ENCODE measurements at places on chromosomes 3 and 15.

DNA sequence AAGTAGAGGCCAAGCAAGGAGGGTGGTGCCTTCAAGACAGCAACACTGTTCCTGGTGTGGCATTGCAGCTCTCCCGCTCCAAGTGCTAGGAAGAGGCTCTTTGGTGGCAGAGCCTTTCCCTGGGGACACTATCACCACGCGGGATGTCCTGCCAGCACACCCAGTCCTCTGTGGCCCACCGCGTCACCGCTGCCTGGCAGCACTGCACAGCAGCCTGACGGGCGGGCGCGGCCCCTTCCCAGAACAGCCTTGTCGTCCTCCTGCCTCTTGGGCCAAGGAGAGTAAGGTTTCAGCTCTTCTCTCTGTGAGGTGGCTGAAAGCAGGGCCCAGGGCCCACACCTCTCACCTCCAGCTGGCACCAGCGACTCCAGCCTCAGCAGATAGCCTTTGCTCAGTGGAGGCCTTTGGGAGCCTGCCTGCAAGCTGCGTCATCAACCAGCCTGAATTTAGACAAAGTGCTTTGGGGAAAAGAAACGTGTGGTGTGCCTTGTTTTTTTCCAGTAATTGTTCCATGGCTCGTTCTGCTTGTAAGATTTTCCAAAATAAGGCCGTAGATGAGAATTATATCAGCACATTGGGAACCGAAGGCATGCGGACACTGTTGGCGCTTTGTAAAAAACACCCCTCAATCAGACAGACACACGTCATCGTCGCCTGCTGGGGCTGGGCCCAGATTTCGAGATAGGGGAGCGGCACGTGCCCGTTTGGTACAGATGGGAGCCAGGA, 65.0 kb downstream of the AAGAB start:
- no peak for DNase-seq

- peak; percentile 99 for DNase-seq
These were observed at the start of gene MAP3K13 for GRCh38 chr3:185362850-185363661. TSS of gene MAP3K13 (plus strand) at chr3:185363136. CDS start at chr3:185428582, 65,446 bp downstream.

DNA sequence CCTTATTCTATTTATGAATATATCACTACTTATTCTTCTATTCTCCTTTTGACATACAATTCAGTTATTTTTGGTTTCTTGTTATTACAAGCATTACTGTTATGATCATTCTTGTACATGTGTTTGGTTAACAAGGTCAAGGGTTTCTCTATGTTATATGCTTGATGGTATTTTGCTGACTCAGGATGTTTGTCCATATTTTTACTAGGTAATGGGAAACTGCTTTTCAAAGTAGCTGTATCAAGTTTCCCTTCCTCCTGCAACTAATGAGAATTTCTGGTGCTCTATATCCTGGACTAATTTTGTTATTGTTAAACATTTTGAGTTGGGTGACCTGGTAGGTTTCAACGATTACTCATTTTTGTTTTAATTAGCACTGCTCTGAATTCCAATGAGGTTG, 841.0 kb downstream of the OTOL1 start:
- no peak for DNase-seq

GRCh38 chr3:10911350-10912002, 81.1 kb upstream of the SLC6A1 start:
- DNase-seq, result no peak

- no peak for DNase-seq
These were observed 15.9 kb upstream of the SLC4A7 start for GRCh38 chr3:27500035-27500434.

- DNase-seq, result no peak
These were observed 5.8 kb downstream of the MCM2 start for GRCh38 chr3:127604035-127604434.

GRCh38 chr3:117518364-117518763, 808.8 kb downstream of the TUSC7 start:
- no peak for DNase-seq

- no peak for DNase-seq
These were observed 878 bp upstream of the RAD51 start for GRCh38 chr15:40693904-40694687.

DNA sequence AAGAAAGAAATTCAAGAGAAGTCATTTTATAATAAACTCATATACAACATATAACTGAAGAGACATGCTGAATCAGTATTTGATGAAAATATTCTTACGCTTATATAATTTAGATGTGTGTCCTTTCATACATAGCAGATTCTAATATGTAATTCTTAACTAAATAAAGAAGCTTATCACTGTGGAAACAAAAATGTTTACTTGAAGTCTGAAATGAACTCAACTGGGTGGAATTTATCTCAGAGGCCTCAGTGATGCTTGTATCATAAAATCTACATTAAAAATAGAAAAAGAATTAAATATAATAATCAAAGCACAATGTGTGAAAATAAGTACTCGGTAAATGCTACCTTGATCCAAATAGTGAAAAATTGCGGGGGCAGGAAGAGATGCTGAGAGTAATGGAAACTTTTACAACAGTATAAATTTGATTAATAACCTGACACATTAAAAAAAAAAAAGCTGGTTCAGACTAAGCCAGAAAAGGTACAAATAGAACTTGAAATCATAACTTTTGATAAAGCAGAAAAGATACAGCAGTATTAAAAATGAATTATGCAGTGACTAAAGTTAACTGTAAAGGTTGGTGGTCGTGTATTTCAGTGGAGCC, 12.0 kb upstream of the CBLB start:
- no peak for DNase-seq

DNA sequence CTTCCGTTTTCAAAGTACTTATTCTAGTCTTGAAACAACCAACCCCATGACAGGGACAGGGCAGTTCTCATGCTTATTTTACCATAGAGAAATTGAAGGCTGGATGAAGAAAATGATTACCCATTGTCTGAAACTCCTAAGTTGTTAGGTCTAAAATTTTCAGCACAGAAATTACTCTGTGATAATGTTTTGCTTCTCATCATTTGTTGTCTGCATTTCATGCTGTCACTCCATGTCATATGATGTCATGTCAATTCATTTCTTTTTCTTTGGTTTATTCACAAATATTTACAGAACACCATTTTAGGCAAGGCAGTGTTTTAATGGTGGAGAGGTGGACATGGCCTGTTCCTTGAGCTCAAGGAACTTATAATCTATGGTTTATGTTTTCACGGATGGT, 98.2 kb upstream of the RASGRP1 start:
- DNase-seq, result no peak

- DNase-seq, result no peak
These were observed 113.4 kb upstream of the MRPS22 start for GRCh38 chr3:139230391-139230790.

DNA sequence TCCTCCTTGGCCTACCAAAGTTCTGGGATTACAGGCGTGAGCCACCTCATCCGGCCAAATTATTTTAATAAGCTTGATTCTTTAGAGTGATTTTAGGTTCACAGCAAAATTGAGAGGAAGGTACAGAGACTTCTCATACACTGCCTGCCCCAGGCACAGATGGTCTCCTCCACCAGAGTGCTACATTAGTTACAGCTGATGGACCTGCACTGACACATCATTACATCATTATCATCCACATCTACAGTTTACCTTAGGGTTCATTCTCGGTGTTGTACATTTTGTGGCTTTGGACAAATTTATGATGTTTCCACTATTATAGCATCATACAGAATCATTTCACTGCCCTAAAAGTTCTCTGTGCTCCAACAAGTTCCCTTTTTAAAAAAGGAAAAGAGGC, 4.4 kb upstream of the VPS8 start:
- no peak for DNase-seq

- no peak for DNase-seq
These were observed 175.6 kb downstream of the GHSR start for GRCh38 chr3:172272698-172273097.

DNA sequence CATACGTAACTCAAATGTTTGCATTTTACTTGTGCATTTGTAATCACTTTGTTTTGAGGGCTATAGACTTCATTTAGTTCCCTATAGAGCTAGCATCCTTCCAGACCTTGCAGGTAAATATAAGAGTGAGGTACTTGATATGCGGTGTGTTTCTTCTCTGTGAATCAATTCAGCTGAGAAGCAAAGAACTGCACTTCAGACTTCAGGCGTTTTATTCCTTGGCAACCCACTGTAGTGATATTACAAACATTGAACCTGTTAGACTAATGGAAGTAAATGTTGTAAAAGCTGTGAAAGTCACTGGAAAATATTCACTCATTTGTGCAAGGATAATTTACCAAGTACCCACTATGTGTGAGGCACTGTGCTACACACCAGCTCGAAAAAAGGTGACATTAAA, 94.1 kb upstream of the CHL1 start:
- DNase-seq, result no peak

GRCh38 chr3:177300039-177300833, 103.0 kb upstream of the TBL1XR1 start:
- no peak for DNase-seq

DNA sequence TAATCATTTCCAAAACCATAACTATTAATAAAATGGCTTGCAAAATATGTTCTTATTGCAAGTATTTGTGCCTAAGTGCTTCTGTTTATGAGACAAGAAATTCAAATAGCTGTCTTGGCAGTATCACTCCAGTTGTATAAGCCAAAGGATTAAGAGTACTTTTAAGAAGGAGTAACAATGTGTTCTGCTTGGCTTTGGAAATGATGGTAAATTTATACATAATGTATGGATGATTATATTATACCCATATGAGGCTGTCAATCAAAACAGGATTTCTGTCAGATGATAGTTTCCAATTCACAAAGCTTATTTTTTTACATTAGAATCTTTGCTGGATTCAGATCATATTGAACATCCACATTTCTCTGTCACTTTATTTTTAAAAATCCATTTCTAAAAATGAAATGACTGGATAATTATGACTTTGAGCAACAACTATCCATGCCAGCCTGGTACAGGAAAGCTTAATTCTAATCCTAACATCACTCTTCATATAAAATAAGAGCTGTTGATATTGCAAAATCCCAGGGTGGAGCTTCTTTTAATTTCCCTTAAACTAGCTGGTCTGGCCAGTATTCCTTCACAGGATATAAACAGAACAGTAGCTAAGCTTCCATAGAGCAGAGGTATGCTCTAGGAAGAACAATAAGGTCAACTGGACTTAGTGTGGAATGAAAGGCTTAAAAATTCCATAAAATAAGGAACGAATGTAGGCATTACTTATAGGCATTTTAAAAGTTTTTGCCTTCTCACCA, 30.0 kb upstream of the ZNF280D start:
- no peak for DNase-seq

DNA sequence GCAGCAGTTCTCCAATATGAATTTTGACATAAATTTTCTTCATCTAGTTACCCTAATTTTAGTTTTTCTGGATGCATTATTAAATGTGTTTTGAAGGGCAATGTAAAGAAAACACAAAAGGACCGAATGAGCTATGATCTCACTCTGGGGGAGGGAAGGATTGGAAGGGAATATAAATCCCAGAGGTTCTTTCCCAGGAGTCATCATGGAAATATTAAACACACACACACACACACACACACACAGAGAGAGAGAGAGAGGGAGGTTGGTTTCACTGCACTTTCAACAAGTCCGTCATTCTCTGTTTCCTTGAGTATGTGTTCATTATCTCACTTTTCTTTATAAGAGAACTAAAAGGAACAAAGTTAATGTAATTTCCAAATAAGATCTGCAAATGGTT, 70.7 kb upstream of the DCBLD2 start:
- DNase-seq, result no peak

DNA sequence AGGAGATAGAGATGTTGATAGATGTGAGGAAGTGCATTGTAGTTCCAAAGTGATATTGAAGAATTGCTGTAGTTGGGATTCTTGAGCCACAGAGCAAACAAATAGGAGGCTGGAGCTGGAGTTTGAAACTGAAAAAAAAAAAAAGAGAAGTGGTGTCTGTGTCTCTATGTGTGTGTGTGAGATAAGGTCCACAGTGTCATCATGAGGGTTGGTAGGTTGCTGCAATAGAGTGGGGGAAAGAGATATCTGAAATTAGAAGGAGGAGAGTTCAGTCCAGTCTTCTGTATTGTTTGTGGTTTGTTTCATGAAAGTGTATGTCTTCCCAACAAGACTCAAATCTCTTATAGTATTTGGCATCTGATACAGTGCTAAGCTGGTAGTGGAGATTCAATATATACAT, 37.3 kb upstream of the CACNA1D start:
- DNase-seq, result no peak

DNA sequence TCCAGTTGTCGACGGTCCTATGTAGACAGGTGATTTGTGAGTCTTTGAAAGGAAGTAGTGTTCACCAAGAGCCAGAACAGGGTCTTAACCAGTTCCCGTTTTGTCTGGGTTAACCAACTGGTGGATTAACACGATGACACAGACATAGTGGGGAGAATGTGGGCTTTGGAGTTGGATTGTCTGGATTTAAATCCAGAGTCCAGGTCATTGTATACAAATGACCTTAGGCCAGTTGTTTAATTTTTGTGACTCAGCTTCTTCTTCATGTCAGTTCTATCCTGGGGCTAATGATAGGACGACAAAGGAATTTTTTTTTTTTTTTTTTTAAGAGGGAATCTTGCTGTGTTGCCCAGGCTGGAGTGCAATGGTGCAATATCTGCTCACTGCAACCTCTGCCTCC, 126.7 kb downstream of the LPP start:
- no peak for DNase-seq

DNA sequence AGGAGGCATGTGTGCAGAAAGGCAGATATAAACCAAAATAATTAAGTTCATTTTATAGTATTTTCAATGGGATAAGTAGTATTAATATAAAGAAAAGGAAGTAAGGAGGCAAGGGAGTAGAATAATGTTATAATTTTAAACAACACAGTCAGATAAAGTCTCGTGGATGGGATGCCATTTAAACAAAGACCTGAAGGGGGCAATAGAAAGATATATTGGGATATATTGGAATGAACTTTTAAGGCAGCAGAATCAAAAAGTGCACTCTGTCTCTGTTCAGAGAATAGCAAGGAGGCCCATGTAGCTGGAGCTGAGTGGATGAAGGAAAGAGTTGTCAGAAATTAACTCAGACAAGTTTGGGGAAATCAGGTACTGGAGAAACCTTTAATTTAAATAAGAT, 158.7 kb downstream of the CGGBP1 start:
- no peak for DNase-seq

- DNase-seq, result no peak
These were observed 170.3 kb upstream of the SLC24A5 start for GRCh38 chr15:47950447-47950846.

GRCh38 chr3:85821130-85821756, 862.5 kb downstream of the CADM2 start:
- DNase-seq, result peak; percentile 64

DNA sequence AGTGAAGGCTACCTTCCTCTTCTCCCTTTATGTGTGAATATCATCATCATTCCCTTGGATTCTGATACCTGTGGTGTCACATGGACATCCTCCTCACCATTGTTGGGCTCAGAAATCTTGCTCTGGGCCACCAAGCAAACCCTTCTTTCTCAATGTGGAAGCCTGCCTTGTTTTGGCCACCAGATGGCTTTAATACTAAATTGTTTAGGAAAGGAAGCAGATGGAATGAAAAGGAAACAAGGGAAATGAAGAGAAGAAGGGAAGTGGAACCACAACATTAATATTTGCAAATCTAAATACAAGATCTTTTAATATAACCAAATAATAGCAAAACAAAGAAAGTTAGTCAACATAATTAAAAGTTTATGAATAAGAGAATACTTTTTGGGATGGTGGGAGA, 14.0 kb downstream of the FAM227B start:
- no peak for DNase-seq

- peak; percentile 39 for DNase-seq
These were observed 203.6 kb downstream of the AKAP13 start for GRCh38 chr15:85583923-85584390.

- peak; percentile 94 for DNase-seq
These were observed 216.4 kb downstream of the MEIS2 start for GRCh38 chr15:36883713-36884517.

All from NCI-H524 (cell line).